ENCODE measurements at places on chromosomes 3 and 15.
A peak's percentile ranks its signal among the peaks of the same experiment; 100 is the strongest.

DNA sequence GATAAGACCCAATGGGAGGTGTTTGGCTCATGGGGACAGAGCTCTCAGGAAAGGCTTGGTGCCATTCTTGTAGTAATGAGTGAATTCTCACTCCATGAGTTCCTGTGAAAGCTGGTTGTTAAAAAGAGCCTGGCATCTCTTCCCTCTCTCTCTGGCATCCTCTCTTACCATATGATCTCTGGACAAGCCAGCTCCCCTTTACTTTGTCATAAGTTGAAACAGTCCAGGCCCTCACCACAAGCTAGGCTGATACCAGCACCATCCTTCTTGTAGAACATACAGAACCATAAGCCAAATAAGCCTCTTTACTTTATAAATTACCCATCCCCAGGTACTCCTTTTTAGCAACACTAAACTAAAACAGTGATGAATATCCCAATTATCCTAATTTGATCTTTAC is 166.9 kb upstream of the TMC3 start:
- no peak for ATAC-seq

- ATAC-seq: no peak
These were observed 244.2 kb downstream of the NAALADL2 start for GRCh38 chr3:175103298-175103697.

DNA sequence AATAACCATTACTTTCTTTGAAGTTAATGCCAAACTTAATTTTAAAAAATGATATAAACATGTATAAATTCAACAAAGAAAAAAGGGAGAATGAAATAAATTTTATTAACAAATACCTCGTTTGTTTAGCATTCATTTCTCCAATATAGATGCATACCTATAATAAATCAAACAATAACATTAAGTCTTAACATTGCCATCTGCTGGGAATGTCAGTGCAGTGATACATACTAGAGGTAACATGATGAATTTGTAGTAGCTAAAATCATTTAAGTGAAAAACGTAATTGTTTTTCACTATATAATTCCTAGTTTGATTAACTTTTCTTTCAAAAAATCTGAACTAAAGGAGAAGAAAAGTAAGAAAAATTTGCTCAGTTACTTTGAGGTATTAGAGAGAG is 340.2 kb upstream of the CBLB start:
- ATAC-seq: no peak

- ATAC-seq: peak; percentile 74
These were observed 25.8 kb downstream of the SPSB4 start for GRCh38 chr3:141076797-141077571.

GRCh38 chr3:53478921-53479664 is 15.3 kb upstream of the CACNA1D start:
- ATAC-seq: no peak

DNA sequence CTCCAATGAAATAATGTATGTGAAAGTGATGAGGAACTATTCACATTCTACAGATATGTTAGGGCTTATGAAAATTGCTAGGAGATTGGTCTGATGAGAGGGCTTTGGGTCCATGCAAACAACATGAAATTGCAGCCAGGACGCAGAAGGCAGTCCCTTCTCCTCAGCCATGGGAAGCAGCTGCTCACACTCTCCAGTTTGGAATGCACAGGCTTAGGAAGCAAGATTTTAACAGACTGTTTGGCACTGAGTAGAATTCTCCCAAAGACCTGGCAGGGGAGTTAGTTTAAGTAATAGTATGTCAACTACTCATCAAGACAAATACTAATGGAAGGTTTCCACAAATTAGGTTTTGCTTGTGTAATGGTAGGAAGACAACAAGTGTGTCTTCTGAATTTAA is 500.7 kb upstream of the ARRDC4 start:
- no peak for ATAC-seq

DNA sequence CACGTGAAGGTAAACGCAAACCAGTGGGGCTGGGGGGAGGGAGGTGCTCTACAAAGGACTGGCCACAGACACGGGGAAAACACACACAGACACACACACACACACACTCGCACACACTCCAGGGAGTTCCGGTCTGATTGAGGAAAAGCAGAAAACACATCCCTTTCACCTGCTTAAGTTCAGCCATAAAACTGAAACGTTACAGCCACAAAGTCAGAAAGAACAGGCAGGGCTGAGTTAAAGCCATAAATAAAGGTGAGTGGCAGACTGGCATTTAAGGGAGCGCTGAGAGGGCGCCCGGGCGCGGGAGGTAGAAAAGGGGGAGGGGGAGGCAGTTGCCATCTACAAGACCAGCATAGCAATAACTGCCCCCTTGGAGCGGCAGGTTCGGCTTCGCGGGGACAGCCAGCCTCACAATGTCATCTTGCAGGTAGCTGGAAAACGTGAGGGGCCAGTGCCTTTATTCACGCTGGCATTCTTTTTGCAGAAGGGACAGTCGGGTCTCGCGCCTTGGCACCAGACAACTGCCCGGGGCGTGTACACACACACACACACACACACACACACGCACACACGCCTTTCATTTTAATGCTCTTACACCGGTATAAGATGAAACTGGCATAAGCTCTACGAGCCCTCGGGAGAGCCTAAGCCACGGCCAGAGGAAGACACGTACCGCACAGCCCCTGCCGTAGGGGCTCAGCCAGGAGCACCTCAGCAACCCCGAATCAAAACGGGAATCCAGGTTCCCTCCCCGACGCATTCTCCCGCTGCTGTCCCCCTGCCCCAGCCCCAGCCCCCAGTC is 866 bp downstream of the TNIK start:
- ATAC-seq: peak; percentile 15

GRCh38 chr15:100806157-100806556 is 73.5 kb upstream of the ALDH1A3 start:
- ATAC-seq: no peak

- ATAC-seq: no peak
These were observed 8.6 kb upstream of the CBLB start for GRCh38 chr3:105877336-105877910.

- ATAC-seq: no peak
These were observed 59.9 kb downstream of the ETV5 start for GRCh38 chr3:186049001-186049400.

- no peak for ATAC-seq
These were observed 6.6 kb downstream of the RHO start for GRCh38 chr3:129535075-129535474.

- ATAC-seq: no peak
These were observed 885.9 kb downstream of the FHIT start for GRCh38 chr3:60365360-60365759.

DNA sequence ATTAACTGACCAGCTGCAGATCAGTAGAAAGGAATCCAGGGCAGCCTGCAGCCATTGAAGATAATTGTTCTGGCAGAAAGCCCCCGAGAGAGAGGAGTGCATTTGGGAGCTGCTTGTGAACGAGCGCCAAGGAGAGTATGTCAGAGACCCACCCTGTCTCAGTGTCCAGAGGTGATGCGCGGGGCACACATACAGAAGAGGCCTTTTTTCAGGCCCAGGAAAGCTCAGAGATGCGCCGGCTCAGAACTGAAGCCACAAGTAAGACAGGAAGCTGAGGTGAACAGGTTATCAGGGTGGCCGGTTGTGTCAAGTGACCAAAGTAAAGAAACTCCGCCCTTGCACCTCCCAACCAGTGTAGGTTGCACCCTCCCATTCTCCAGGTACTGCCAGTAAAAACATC is 59.8 kb upstream of the HEG1 start:
- ATAC-seq: no peak

DNA sequence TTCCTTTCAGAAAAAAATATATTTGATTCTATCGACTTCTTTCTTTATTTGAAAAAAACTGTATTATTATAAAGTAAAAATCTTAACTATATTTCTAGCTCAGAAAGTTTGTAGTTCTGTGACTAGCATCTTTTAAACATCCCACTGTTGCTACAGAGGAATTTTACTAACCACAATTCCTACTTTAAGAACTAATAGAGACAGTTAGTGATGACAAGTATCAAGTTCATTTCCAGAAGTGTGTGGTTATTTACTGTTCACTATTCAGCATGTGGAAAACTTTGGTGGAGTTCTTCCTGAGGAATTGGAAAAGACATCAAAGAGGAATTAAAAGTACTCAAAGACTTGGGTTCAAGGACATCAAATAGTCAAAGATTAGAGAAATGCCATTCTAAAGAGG is 524.1 kb upstream of the CBLB start:
- ATAC-seq: no peak

DNA sequence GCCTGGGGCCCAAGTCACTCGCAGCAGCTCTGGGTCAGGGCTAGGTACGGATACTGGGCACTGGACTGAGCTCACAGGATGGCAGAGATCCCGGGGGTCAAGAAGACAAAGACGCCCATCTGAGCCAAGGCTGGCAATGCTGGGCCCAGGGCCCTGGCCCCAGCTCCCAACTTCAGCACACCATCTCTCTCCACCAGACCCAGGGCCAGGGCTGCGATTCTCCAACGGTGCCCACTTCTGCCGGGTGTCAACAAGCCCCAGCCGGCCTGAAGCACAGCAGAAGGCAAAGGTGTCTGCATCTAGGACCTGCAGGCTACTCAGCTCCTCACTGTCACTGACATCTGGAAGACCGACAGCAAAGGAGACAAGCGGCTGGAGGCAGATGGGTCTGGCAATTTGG is 8.6 kb downstream of the WDR73 start:
- no peak for ATAC-seq

DNA sequence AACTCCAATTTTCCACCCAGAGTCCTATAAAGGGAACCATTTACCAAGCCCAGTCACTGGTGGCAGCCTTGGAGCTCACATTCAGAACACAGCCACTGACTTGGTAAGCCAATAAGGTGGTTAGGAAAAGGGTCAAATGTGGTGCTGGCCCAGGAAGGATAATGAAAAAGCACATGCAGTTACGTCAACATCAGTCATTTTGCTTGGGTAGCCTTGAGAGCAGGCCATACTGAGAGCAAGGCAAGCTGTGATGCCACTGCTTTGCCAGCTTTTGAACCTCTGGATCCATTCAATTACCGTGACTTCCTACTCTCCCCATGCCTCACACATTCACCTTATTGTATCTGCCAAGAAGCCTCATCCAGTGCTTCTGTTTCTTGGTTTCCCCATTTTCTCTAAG is 253.6 kb downstream of the OPA1 start:
- no peak for ATAC-seq

GRCh38 chr3:152404976-152405375 is 136.2 kb downstream of the MBNL1 start:
- no peak for ATAC-seq

- no peak for ATAC-seq
These were observed 36.7 kb downstream of the CMTM7 start for GRCh38 chr3:32428092-32429068.

DNA sequence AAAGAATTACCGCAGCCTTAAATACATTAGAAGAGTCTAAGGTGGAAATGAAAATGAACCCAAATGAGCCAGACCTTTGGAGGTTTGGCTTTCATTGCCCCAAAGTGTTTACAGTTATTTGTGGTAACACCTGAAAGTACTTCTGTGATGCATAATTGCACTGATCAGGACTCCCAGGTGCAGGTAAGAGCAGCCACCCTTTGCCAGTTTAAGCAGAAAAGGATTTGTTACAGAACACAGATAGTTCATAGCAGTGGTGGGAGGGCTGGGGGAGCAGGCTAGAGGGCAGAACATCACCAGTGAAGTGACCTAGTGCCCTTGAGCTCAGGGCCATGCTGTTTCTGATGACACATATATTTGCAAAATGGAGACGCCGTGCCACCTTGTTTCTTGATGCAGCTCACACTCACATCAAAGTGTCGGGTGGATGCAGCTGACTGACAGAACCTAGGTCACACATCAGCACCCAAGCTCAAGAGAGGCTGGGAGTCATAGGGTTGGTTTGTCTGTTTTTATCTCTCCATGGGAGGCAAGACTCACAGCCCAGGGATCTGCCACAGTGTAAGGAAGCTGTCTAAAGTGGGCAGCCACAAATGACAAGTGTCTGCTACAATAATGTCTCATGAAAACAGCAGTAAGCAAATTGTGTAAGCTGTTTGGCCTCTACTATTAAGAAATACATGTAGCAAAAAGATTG is 49.1 kb downstream of the NEK11 start:
- no peak for ATAC-seq

- ATAC-seq: no peak
These were observed 6.9 kb downstream of the IQGAP1 start for GRCh38 chr15:90394748-90395442.

DNA sequence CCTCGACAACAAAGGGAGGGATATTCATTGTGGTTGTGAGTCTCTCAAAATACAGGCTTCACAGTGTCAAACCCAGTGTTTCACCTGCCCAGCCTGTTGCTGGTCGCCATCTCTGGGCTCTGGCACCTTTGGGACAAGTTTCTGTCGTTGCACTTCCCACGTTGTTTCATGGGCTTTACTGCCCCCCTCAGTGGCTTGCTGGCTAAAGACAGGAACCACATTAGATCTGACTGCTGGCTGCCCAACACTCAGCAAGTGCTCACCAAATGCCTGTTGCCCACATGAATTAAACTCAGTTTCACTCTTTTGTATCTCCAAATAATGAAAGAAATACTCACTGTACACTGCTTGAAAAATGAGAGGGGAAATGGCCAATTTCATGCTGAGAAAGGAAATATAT is 27.6 kb downstream of the FOXL2 start:
- no peak for ATAC-seq

- ATAC-seq: no peak
These were observed 356.4 kb downstream of the MFSD1 start for GRCh38 chr3:159158213-159158612.

- no peak for ATAC-seq
These were observed 748.1 kb downstream of the NR2F2 start for GRCh38 chr15:97078591-97078990.

DNA sequence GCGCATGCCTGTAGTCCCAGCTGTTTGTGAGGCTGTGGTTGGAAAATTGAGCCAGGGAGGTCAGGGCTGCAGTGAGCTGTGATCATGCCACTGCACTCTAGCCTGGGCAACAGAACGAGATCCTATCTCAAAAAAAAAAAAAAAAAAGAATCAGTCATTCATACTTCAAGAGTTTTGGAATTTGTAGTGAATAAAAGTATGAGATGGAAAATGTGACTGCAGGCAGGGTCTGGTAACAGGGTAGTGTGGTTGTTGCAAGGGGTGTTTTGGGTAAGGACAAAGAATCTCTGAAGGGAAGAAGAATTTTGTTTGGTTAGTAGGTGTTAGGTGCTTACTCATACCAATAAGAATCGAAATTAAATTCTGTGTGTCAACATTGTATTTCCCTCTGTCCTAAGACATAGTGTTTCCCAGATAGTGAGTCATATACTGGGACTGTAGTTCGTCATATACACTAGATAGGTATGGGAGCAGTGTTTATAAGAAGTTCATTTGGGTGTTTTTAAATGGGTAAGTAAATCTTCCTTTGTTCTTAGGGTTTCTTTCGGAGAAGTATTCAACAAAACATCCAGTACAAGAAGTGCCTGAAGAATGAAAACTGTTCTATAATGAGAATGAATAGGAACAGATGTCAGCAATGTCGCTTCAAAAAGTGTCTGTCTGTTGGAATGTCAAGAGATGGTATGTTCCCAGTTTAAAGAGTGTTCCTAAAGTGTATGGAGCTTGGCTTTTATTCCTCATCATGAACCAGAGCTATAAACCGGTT is 14.2 kb downstream of the NR1D2 start:
- ATAC-seq: no peak

DNA sequence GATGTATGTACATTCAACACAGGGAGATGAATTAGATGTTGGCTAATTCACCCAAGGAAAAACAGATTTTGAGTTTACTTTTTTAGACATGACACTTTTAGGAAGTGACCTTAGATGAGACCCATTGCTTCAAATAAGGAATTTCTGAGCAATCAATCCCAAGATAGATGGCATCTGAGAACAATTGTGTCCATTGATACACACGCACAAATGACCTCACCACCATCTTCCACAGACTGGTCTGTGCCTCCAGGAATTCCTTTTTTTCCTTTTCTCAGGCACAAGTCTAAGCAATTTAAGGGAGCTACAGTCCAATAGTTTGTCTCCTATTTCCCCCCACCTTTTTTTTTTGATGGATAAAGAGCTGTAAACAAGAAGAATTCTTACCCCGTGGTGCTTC is 265.3 kb downstream of the TBL1XR1 start:
- no peak for ATAC-seq

All from motor neuron (in vitro differentiated cells).